Mesenteric fat pad (tissue), 1 donor: ENCODE measurements at places on chromosomes 12 and 14.

DNA sequence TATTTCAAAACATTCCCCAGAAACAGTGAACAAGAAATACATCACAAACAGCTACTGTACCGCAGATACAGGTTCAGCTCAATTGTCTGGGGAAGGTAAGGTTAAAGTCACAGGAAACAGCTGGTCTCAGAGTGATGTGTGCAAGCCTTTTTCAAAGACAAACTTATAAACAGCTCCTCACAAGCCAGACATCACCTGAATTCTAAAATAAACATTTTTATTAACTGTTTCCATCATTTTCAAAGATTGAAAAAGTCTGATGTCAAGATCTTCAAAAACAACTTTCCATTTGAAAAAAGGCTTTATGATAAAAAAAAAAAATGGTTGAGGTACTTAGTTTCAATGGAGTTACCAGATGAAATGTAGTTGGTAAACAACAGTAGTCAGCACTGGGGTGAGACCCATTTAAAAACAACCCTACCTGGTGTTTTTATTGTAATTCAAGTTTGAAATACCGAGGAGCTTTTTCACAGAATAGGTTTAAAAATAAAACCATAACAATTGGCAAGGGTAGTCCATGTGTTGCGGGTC lies 4.0 kb downstream of the BTG1 start:
- no peak for DNase-seq

DNA sequence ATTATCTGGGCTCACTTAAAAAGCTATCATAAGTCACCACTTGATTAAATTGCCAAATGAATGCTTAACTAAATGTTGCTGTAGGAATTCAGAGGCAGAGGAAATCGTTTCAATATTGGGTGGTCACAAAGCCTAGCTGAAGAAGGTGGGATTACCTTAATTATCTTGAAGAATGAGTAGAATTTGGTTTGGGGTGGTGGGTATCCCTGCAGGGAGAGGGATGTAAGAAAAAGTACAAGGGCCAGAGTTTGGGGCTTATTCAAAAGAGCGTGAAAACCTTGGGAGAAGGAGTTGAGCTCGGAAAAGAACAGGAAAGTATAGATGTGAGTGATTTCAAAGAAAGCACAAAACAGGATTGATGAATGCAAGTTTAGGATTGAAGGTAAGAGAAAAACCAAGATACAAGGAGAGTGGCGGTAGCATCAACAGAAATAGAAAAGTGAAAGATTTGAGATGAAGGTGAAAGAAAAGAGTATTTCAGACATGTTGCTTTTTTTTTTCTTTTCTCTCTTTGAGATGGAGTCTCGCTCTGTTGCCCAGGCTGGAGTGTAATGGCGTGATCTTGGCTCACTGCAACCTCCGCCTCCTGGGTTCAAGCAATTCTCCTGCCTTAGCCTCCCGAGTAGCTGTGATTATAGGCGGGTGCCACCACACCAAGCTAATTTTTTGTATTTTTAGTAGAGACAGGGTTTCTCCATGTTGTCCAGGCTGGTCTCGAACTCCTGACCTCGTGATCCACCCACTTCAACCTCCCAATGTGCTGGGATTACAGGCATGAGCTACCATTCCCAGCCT lies 1.7 kb downstream of the BRMS1L start:
- DNase-seq, result no peak

GRCh38 chr12:24230061-24230701 lies 280.7 kb upstream of the SOX5 start:
- DNase-seq, result no peak

GRCh38 chr12:78101113-78101876 lies 270.6 kb downstream of the NAV3 start:
- no peak for DNase-seq

- DNase-seq, result no peak
Measured at GRCh38 chr14:102539544-102540314, 30.2 kb upstream of the ANKRD9 start.

DNA sequence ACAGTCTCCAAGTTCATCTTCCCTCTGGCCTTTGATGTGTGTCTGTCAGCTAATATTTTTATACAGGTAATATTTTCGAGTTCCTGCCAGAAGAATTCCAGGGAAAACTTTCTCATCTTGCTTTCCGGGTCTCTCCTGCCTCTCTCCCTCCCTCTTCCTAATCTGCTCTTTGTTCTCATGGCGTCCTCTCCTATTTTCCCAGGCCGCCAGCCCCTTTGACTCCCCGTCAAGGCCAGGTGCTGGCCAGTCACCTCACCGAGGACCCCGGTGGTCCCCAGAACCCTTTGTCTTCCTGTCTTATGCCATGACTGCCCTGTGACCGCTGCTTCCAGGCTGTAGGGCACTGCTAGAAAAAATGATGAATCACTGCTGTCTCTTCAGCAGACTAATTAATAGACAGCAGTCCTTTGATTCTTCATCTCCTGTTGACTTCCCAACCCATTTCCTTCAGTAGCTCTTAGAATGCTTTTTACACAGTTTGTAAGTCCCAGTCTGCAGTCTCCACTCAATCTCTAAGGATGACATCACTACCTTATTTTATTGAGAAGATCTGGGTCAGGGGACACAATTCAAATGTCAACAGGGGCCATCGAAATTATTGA lies 40.7 kb downstream of the PPFIBP1 start:
- no peak for DNase-seq

- DNase-seq, result no peak
Measured at GRCh38 chr12:26229910-26230309, 34.5 kb downstream of the SSPN start.

- no peak for DNase-seq
Measured at GRCh38 chr12:1464925-1465324, 129.5 kb downstream of the FBXL14 start.

DNA sequence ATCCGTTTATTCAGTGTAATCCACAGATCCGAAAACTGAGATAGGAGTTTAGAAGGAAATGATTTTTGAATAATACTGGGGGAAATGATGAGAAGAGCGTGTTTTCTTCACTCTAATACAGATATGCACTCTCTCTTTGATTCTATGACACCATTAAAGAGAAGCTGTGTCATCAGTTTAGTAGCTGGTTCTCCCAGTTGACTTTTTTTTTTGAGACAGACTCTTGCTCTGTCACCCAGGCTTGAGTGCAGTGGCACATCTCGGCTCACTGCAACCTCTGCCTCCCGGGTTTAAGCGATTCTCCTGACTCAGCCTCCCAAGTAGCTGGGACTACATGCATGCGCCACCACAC lies 48.4 kb upstream of the EML1 start:
- no peak for DNase-seq

- no peak for DNase-seq
Measured at GRCh38 chr12:92041742-92042141, 103.9 kb downstream of the BTG1 start.

GRCh38 chr14:20686386-20687143 lies 2.0 kb upstream of the ANG start:
- DNase-seq, result no peak

GRCh38 chr12:18422871-18423270 lies 161.6 kb downstream of the PIK3C2G start:
- no peak for DNase-seq

GRCh38 chr12:125696054-125696453 lies 630.8 kb downstream of the AACS start:
- DNase-seq, result no peak

- no peak for DNase-seq
Measured at GRCh38 chr12:75058228-75058627, 151.4 kb downstream of the KCNC2 start.
